NCI-H1417 treated with DMSO at 0.1 percent for 48 hours (cell line): ENCODE measurements at places on chromosomes 1 and 21.

- no peak for DNase-seq
Observed at GRCh38 chr1:29677028-29678024, 441.0 kb downstream of the PTPRU start.

DNA sequence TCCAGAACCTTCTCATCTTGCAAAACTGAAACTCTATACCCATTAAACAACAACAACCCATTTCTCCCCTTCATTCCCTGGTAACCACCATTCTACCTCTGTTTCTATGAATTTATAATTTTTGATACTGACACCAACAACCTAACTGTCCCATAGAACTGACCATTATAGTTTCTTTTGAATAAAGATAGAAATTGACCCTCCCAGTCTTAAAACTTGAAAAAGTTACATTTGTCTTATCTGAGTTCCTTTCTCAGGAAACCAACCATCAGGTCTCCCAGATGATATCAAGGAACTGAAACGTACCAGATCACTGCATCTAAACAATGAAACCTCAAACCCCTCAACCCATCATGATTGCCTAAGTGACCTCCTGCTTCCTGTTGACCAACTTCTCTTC lies 27.1 kb downstream of the RNF115 start:
- DNase-seq, result no peak

DNA sequence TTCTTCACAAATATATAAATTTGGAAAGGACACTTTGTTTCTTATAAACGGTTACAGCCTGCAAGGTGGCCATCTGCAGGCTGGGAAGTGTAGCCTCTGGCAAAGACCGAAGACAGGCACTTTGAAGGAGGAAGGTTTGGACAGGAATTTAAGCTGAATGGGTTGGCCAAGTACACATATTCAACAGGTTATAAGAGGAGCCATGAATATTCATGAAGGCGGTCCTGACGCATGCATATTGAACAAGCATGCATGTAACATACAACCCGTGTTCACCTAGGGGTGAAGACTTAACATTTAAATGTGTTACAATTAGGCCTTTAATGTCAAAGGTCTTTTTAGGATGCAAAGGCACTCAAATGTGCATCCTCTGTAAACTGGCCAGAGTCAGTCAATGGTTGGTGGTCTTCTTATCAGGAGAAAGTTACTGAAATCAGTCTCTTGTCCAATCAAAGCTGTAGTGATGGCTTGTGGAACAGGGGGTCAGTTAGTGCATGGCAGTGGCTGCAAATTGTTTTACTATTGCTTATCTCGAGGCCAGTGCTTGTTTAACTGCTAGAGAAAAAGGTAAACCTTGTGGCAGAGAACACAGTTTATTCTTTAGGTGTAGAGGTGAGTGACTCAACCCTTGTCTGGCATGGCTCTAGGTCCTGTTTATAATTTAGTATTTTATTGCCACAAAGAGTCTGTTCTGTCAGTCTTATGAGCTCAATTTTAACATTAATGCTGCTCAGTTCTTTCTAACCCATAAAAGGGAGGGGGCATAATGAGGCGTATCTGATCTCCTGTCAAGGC lies 70.3 kb upstream of the F3 start:
- DNase-seq, result no peak

DNA sequence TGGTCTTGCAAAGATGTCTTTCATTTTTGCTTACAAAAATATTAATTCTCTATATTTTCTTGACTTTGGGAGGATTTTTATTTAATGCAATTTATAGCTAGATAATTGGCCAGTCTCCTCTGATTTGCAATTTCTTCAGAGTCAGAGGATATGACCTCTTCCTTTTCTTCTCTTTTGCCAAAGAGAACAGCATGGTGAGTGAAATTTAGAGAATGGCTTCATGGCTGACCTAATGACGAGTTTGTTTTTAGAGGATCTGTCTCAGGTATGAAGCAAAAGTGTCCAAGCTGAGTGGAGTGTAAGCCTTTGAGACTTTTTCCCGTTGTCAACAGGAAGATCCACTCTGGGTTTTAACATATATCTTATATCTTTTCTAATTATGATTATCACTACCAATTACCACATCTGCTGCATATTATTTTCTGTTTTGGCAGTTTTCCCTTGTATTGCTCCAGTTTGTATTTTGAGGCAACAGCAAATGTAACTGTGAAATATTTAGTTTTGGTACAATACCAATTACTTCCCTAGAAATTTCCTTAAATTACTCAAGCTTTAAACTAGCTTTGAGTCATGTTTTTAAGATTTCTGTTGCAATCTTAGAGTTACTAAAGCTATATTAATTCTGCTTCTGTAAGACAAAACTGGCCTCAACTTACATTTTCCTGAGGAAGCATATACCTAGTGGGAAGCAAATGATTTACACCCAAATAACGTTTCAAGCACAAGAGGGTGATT lies 332.8 kb upstream of the ZRANB2 start:
- no peak for DNase-seq

DNA sequence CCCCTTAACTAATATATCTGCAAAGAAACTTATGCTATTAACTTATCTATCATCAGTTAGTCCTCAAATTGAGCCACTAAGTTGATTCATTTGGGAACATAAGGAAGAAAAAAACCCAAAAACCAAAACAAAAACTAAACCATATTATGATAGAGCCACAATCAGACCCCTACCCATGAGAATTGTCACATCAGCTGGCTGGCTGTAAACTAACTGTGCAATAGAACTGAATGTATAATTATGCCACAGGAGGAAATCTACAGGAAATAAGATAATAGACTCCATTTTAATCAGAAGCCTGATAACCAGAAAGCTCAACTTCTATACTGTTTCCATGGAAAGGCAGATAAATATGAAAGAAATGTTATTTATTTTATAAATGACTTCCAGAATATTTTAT lies 110.0 kb downstream of the RGL1 start:
- DNase-seq, result no peak
